ENCODE measurements at places on chromosomes 3 and 15.

DNA sequence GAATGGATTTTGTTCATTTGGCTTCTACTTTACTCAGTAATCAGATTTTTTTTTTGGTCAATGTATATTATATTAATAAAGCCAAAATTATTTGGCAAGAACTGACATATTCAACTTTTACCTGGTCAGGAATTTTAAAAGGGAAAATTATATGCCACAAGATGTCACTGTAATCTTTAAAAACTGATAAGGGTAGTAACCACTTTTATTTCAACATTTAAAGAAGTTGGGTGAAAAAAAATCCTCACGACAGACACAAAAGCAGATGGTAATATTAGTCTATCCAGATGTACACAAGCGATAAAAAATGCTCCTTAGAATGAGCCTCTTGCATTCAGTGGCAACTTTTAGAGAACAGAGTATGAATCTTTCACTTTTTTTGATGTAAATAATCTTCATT lies 101.9 kb downstream of the SERPINI1 start:
- no peak for DNase-seq

DNA sequence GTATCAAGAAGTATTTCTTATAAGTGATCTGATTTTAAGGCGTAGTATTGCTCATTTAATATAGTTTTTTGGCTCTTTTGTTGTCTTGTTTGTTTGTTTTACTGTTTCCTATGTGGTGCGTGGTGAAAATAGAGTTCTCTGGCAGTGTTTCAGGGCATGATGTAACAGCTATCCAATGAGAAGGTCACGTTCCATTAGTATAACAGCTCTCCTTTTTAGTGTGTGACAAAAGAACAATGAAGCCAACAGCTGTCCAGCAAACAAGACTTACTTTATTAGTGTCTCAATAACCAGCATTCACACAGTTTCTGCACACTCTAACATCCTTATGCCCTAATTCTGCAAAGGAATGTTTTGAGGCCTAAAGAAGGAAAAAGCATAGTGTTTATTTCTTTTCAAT lies 127.9 kb downstream of the SLC25A26 start:
- no peak for DNase-seq

GRCh38 chr3:150296966-150297365 lies 111.1 kb upstream of the TSC22D2 start:
- no peak for DNase-seq

DNA sequence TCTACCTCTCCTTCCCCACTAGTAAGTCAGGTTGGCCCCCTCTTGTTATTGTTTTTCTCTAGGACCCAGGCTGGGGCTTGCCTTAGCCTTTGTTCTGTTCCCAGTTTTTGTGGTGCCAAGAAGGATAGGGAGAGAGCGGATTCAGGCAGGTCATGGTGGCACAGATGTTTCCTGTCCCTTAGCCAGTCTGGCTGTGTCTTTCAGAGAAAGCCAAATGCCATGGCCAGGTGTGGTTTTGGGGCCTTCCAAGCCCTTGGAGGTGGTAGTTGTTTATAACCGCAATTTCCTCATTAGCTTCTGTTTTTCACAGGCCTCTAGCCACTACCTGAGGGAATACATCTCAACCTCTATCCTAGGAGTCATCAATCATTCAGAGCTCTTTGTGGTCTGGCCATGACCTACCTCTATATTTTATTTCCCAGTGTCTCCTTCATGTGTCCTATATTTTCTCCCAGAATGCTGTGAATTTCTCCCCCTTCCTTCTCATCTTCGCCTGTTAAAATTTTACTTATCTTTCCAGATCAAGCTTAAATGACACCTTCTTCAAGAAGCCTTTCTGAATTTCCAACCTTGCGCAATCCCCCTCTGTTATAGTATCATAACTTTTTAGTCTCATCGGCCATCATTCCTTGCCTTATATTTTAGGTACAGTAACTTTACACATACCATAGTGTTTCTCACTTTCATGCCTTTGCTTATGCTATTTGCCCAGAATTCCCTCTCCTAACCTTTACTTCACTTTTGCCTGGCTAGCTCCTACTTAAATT lies 38.2 kb downstream of the TIMP4 start:
- no peak for DNase-seq

- no peak for DNase-seq
Measured at GRCh38 chr3:8492744-8493511, 8.7 kb upstream of the LMCD1 start.

DNA sequence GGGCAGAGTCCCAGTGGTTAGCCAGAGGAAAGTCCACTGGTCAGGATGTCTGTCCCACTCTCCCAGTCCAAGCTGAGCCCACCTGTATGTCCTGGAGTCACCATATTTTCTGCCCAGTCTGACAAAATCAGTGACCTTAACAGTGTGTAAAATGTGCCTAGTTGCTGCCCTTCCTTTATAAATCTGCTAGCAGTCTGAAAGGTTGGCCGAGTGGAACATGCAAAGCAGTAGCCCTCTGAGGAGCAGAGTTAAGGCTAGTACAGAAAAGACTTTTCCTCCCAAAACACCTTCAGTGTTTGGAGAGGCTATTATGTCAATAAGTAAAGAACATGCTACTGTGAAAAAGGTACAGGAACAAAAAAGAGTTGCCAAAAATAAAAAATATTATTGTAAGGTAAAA lies 15.3 kb downstream of the TTC21A start:
- no peak for DNase-seq

GRCh38 chr3:101603184-101603583 lies 29.2 kb downstream of the PCNP start:
- DNase-seq, result no peak

DNA sequence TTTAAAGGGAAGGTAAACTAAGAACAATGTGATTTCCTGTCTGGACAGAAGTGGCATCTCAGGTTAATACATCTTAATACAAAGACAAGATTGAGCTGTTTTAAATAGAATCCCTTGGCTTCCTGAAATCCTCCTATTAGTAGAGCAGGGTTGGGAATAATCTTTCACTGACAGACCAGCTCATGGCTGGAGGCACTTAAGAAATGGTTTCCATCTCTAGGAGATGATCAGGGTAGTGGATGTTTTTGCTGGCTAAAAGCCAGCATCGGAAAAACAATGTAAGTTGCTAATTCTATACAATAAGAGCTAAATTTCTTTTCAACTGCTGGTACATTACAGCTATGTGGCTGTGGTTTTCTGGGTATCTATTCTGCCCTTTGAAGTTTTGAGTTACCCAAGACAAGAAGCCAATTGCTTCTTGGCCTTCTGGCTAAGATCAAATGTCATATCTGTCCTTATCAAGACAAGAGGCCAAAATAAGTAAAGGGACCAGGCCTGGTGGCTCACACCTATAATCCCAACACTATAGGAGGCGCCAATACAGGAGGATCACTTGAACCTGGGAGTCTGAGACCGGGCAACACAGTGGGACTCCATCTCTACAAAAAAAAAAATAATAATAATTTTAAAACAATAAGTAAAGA lies 49.6 kb downstream of the SHQ1 start:
- no peak for DNase-seq

- no peak for DNase-seq
Measured at GRCh38 chr3:121670676-121671075, 10.0 kb upstream of the HCLS1 start.

- DNase-seq, result no peak
Measured at GRCh38 chr3:81726132-81726531, 35.3 kb downstream of the GBE1 start.

- no peak for DNase-seq
Measured at GRCh38 chr3:168030577-168030976, 65.1 kb downstream of the GOLIM4 start.
